ENCODE measurements at places on chromosomes 3 and 15.
A peak's percentile ranks its signal among the peaks of the same experiment; 100 is the strongest.

- no peak for DNase-seq
Observed at GRCh38 chr3:118527514-118528044, 507.1 kb downstream of the IGSF11 start.

DNA sequence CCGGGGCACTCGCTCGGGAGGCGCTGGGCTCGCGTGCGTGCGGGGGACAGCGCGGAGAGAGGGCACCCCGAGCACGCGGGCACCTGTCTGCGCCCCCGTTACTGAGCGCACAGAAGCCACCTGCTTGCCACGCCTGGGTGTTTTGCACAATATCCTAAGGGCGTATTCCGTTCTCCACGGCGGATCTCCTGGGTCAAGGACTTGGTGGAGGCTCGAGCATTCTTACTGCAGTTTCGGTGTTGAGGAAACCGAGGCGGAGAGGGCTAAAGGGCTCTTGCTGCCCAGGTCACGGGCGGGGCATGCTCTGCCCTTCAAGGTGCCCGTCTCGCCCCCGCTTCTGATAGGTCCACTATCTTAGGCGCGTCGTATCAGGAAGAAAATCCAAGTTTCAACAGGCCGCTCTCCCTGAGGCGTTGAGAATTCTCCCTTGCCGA lies 526 bp downstream of the GPD1L start:
- DNase-seq: no peak

GRCh38 chr3:171553086-171553485 lies 92.9 kb upstream of the TNIK start:
- no peak for DNase-seq

- DNase-seq: no peak
Observed at GRCh38 chr3:102790747-102791325, 356.0 kb downstream of the ZPLD1 start.

GRCh38 chr15:50676799-50677483 lies 9.7 kb downstream of the TRPM7 start:
- DNase-seq: no peak

- no peak for DNase-seq
Observed at GRCh38 chr3:40939741-40940130, 259.6 kb upstream of the CTNNB1 start.

GRCh38 chr3:74351213-74351612 lies 263.2 kb downstream of the CNTN3 start:
- DNase-seq: no peak

DNA sequence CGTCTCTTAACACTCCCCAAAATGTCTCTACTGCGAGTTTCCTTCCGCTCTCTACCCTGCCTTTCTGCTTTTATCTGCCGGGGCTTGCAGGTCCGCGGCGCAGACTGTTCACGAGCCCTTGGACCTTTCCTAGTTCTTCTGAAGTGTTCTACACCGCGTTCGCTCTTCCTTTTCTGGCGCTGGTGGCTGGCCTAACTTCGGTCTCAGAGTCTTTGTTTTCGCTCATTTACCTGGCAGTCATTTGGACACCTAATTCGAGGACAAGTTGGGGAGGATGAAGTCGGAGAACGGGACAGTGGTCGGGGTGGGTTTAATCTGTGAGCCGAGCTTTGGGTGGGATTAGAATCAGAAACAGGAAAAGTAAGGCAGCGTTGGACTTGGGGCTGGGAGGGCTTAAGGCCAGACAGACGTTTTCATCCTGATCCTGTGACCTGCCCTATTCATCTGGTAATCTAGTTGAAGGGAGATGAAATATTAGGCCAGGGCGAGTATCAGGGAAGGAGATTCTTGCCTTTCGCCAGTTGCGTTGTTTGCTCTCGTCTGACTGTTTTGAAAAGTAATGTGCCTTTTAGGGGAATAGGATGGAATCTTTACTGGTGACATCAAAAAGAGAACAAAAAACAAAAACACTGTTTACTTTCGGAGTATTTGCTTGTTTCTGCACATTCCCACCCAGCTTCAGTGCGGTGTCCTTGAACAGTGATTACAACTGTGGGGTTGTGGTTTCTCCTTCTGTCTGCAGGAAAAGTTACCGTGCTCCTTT lies 1.8 kb downstream of the DIPK2A start:
- peak; percentile 75 for DNase-seq

DNA sequence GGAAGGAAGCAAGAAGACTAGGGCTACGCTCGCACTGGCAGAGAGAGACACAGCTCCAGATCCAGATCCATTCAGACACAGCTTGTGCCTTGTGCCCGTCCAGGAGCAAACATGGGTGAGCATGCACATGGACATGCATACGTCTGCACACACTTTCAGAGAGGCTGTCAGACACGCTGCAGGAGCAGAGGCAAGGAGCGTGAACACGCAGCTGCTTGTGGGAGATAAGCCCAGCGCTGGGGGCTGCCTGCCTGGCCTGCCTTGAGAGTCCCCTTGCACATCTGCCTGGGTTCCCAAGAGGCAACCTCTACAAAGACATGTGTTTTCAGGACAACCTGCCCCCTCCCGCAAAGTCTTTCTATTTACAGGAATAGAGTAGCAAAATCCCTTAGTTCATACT lies 13.6 kb upstream of the BAHD1 start:
- no peak for DNase-seq

GRCh38 chr3:160691151-160691550 lies 14.2 kb downstream of the ARL14 start:
- no peak for DNase-seq

DNA sequence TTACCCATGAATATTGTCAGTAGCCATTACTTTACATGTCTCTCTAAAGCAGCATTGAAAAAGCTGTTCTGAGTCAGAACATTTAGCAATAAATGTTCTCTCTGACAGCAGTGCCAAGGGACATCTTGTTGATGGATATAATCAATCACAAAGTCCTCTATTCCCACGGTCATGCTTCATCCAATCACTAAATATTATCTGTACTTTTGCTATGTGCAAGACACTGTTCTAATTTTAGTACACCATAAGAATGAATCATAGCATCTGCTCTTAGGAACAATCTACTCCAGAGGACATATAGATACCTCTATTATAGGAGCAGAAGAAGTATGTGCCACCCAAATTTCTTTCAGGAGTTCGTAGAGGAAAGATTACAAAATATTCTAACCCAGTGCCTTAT lies 142.5 kb upstream of the MBNL1 start:
- DNase-seq: no peak

- no peak for DNase-seq
Observed at GRCh38 chr3:102132370-102132769, 283.1 kb downstream of the NFKBIZ start.

DNA sequence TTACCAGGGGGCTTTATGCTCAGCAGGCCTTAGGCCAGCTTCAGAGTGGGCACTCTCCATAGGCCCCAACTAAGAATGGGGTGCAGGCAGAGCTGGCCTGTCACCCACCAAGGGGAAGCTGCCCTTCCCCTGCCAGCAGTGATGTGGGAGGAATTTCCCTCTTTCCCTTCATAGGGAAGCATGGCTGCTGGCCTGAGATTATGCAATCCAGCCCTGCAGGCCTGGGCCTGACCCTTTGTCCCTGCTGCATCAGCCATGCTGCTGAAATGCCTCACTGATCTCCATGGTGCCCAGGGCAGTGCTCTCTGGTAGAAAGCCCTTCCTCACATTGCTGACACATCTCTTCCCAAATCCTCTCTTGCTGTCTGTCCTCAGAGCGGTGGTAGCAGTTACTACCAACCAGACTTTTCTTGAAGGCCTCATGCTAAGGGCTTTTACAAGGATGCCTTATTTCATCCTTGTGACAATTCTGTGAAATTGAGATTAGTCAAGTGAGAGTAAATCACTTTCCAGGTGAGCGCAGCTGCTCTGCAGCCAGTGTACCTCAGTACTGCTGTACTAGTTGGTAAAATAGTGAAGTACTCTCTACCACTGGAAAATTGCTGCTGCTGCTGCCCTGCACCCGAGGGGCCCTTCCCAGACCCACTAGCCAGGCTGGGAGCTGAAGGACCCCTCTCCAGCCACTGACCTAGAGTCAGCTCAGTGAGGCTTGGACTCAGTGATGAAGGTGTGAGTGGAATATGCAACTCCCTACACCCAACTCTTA lies 33.8 kb downstream of the MRAS start:
- no peak for DNase-seq

- DNase-seq: peak; percentile 44
Observed at GRCh38 chr3:187318819-187319616, 27.5 kb upstream of the MASP1 start.

DNA sequence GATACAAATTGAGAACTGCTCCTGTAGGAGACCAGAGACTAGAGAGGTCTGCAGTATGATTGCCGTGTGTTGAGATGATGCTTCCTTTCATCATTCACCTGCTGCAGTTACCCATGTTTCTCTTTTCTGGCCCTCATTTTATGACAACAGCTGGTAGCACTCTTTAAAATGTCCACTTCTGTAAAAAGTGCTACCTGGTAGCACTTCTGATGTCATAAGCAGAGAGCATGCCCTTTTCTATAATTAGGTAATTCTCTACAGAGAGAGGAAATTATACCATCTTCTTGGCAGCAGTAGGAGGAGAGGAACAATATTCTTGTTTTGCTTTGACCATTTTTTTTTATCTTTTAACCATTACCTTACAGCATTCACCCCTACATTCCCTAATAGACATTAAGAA lies 123.8 kb downstream of the PPM1L start:
- no peak for DNase-seq

GRCh38 chr3:165640970-165641369 lies 196.3 kb downstream of the BCHE start:
- DNase-seq: no peak

- no peak for DNase-seq
Observed at GRCh38 chr15:90419738-90420406, 31.8 kb downstream of the IQGAP1 start.

DNA sequence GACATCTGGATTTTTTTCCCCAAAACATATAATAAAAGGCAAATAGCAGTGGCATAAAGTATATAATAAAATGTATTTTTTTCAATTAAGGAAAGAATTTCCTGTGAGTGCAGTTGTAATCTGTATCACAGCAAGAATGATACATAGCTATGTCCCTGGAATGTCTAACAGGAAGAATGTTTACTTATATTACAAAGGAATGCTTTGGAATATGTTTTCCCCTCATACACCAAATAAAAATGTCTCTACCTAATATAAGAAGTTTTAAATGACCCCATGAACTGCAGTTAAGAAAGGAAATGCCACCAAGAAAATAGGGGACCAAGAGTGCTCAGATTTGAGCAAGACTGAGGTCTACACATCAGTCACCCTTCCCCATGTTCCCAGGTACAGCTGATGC lies 38.0 kb upstream of the ATP11B start:
- no peak for DNase-seq

- no peak for DNase-seq
Observed at GRCh38 chr15:83983634-83984458, 251.7 kb upstream of the GOLGA6L4 start.

GRCh38 chr3:62529230-62529629 lies 155.9 kb upstream of the FEZF2 start:
- no peak for DNase-seq

- DNase-seq: no peak
Observed at GRCh38 chr15:60523056-60523455, 44.1 kb upstream of the ICE2 start.

- DNase-seq: no peak
Observed at GRCh38 chr3:79361748-79362378, 405.9 kb downstream of the ROBO1 start.

- DNase-seq: no peak
Observed at GRCh38 chr15:70340494-70340870, 242.8 kb upstream of the TLE3 start.

DNA sequence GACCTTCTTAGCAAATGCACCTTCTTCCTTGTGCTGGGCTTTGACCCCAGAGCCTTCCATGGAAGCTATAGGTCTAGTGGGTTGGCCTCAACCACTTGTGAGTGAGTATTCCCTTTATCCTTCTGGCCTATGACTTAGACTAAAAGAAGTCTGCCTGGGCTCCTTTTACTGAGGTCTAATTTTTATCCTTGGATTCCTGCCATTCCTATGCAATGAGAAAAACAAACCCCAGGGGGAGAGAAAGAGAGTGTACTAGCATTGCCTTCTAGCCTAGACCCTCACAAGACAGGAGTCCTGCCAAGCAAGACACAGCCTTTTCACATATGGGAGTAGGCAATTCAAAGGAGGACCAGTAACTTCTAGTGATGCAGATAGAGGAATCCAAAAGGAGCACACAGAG lies 155.4 kb downstream of the PPM1L start:
- no peak for DNase-seq

GRCh38 chr3:139537361-139537760 lies 2.2 kb downstream of the RBP1 start:
- DNase-seq: no peak

DNA sequence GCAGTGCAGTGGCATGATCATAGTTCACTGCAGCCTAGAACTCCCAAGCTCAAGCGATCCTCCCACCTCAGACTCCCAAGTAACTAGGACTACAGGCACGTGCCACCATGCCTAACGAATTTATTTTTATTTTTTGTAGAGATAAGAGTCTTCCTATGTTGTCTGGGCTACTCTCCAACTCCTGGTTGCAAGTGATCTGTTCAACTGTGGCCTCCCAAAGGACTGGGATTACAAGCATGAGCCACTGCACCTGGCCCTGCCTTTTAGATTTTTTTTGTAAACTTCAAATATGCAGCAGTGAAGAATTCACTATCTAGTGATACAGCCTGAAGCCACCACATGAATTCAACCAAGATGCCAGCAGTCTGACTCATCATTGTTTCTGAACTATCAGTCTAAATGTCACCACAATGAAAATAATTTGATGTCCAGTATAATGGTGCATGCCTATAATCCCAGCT lies 32.7 kb downstream of the UBXN7 start:
- DNase-seq: no peak

DNA sequence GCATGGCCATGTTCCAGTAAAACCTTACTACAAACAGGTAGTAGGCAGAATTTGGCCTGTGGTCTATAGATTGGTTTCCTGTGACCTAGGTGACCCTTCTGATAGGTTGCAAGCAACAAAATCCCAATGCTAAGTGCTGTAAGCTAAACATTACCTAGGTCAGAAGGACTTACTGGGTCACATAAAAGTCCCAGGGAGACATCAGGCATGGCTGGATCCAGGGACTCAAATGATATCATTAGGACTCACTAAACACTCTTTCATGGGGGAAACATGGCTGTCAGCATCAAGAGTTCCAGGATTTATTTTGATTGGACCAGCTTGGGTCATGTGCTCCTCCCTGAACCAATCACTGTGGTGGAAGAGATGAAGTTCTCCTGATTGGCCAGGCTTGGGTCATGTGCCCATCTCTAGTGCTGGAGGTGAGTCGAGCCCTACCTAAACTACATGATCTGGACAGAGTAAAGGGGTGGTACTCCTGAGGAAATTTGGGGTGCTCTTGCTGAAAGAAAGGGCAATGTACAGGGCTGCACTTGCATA lies 16.8 kb upstream of the SLC6A1 start:
- DNase-seq: no peak

DNA sequence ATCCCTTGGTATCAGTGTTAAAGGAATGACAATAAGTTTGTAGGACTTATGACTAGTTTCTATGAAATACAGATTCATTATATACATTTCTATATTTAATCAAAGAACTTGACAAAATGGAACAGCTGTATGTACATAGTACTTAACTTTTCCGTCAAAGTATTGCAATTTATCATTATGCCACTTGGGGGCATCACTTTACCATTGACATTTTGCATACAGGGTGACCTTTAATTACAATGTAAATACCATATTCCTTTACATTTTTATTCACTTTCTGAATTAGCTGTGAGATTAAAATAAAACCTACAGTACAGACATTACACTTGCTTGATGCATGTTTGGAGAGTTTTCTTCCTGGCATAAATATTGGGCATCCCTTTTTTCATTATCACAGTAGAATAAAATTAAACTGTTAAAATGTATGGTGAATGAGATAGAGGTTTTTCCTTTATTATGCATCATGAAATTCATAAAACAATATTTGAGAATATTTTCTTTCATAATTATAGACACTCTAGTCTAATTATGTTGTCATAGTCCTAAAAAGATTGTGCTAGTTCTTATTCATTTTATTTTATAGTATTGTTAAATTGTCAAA lies 6.9 kb downstream of the NEK11 start:
- peak; percentile 43 for DNase-seq
